ENCODE measurements at places on chromosomes 1 and 21. TPM values are rescaled to one million over a fixed set of nuclear protein-coding genes. Genes with fewer than 3 reads are reported as not detected.

DNA sequence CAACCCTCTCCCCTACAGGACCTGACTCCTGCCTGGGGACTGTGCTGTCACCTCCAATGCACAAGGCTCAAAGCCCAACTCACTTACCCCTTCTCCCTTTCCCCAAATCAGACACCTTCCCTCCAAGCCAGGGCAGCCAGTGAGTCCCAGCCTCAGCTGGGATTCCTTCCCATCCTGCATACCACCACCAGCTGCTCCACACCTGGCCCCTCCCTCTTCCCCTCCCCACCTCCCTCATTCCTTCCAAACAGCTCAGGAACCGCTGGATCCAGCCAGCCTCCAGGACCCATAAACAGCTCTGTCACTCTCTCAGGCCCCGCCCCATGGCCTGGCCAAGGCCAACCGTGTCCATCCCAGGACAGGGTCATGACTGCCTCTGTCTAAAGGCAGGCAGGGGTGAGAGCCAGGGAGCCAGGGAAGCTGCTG is 41.4 kb downstream of the ACOT7 start:
- peak; percentile 54 for DNase-seq

Gene ELAVL4
- not detected for total RNA-seq

Gene BRDT
- total RNA-seq = not detected

DNA sequence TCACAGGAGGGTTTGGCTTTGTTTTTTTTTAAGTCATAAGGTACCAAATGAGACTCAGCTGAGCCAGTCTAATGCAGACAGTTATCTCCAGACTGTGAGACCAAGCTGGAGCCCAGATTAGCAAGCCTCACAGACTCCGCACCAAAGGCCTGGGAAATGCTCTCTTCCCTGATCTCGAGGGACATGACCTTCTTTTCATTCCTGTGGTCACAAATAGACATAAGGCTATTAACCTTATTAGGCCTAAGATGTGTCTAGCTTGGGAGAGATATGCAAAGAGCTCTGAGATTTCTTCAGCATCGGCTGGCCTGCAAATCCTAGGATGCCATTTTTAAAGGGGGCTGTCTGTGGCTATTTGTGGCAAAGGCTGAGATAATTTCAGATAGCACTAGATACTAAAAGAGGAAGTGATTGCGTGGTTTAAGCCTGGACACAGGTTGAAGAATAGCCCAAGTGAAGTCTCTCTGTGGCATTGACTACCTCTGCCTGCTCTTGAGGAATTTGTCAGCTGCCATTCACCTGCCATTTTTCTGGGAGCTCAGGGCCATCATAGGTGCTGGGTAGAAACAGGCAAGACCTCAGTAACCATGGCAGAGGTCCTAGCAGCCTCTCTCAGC is 301.3 kb downstream of the SIPA1L2 start:
- DNase-seq = no peak

GRCh38 chr21:36255663-36256062 is 64.3 kb upstream of the MORC3 start:
- no peak for DNase-seq

Gene KLF17
- total RNA-seq = 0.58 TPM

DNA sequence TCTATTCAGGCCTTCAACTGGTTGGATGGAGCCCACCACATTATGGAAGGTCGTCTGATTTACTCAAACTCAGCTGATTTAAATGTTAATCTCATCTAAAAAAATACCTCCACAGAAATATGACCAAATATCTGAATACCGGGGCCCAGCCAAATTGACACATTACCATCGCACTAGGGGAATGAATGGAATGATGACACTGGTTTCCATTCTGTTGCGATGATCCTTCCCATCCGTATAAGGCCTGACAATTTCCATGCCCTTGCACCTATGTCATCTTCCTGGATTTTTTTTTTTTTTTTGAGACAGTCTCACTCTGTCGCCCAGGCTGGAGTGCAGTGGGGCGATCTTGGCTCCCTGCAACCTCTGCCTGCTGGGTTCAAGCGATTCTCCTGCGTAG is 397.5 kb downstream of the KIF26B start:
- no peak for DNase-seq

Gene FAM72A
- total RNA-seq = 18.6 TPM

Gene PRELP
- not detected for total RNA-seq

GRCh38 chr1:67582625-67583461 is 102.2 kb upstream of the GADD45A start:
- no peak for DNase-seq

Gene MTMR11
- 5.1 TPM for total RNA-seq

Gene SH2D2A
- total RNA-seq = 6.9 TPM

Gene OR6N1
- not detected for total RNA-seq

DNA sequence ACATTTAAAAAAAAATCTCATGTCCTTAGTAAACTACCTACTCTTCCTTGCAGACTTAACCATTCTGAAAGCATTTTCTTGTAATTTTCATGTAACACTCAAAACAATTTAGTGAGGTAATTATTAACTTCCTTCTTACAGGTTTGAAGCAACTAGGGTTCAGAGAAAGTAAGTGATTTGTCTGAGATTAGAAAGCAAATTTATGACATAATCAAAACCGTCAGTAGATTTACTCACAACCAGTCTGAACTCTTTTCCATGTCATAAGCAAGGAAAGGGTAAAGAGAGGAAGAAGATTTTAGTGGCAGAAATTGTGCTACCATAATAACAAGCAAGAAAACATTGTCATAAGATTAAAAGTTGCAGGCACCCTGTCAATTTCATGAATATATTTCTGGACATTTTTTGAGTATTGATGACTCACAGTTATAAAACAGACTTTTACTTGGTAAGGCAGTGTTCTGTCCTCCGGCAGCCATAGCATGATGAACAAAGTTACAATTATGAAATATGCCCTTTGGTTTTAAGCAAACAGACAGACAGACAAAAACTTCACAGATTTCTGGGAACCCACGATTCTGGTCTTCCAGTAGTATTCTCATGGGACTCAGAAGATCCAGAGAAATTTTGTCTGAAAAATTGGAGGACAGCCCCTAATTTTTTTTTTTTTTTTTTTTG is 707.2 kb downstream of the RWDD3 start:
- DNase-seq = no peak
